SW 1271 (cell line): ENCODE measurements at places on chromosomes 11 and 22.
A peak's percentile ranks its signal among the peaks of the same experiment; 100 is the strongest.

DNA sequence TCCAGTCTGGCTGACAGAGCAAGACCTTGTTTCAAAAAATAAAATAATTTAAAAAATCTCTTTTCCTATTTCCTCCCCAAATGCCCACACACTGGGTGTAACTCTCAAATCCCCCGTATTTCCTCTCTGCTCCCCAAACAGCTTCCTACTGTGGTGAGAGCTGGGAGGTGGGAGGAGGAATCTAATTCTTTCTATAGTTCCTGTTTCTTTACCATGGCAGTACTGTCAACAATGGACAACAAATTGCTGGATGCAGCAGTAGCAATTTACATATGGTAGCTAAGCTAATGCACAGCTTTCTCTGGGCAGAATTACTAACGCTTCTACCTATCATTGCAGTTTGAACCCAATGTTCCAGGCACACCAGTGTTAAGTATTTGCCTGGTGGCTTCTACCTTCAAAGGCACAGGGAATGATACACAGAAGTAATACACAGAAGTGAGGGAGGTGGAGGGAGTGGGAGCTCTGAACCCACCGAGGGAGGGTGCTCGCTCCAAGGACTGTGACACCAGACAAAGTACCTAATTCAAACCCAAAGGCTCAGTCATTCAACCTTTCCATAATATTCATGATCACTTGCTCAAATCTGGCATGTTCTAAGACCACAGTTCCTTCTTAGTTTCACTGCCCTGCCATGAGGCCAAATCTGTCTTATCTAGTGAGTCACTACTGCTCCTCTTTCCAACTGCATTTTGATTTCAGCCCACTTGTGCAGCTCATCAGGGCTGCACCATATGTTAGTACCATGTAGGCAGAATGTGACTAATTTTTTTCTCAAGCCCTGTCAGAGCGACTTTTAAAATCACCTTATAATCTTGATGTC is 37.9 kb downstream of the CELF1 start:
- DNase-seq = peak; percentile 64

DNA sequence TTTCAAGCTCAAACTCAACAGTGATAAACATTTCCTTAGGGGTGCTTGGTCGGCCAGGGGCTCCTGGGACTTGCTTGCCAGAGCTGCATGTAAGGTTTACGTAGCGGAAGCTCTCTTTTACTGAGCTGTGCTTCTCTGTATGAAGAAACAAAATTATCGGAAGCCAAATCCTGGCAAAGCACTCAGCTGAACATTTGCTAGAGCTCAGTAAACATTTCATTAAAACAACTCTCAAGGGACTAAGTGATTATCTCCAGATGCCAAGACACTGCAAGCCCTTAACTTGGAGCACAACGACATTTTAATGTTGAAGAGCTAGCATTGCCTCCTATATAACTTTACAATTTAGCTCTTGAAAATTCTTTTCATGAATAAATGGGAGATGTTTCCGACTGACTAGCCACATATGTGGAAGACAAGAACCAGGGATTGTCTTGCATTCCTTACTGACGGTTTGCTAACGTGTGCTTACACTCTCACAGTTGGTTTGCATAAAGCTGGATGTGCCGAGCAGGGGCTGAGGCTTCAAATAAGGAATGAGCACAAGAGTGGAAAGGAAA is 43.4 kb downstream of the SCUBE2 start:
- DNase-seq = no peak

DNA sequence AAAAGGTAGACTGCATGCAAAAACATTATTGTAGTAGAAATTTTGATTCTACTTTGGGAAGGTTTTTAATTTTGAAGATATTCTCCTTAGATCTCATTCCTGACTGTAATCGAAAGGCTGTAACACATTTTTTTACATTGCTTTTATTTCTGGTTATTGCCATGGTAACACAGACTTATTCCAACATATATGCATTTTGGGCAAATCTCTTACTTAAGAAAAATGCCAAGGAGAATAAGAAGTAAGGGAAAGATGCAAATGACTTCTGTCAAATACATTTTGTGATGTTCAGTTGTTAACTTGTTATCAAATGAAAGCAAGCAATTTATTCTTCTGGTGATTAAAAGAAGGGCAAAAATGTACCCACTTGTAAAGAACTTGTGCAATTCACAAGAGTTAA is 267.5 kb downstream of the AASDHPPT start:
- no peak for DNase-seq

DNA sequence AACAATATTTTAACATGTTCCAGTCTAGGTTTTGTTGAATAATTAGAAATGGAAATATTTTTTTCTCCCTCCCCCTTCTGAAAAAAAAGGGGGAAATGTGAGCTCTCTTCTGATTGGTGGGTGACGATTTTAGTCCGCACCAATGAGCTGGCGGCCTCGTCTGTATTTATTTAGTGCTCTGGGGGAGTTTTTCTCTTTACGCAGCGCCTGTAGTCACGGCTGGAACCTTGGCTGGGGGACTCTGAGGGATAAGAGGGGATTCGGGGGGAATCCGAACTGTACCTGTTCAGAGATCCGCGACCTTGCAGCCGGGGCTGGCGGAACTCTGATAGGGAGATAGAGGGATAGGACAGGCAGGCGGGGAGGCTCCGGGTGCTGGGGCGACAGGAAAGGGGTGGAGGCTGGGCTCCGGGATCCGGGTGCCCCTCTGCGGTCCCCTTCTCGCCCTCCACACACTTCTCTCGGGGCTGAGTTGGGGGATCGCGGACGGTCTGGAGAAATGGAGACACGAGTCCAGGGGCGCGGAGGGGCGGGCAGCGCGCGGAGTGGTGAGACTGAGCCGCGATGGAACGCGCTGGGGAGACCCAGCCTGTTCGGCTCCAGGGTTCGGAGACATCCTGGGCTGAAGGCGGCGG is 99.7 kb upstream of the HSD17B12 start:
- DNase-seq = no peak

GRCh38 chr11:115202900-115203552 is 301.2 kb downstream of the CADM1 start:
- no peak for DNase-seq
